C1 segment of cervical spinal cord (tissue), 14 donors: ENCODE measurements at places on chromosomes 7 and 10.

GRCh38 chr7:92293896-92294590 lies 48.3 kb downstream of the ANKIB1 start:
- no peak for DNase-seq

GRCh38 chr7:105241198-105241597 lies 147.5 kb downstream of the SRPK2 start:
- DNase-seq = no peak

GRCh38 chr10:67815571-67816059 lies 22.4 kb downstream of the DNAJC12 start:
- DNase-seq = no peak

GRCh38 chr10:75911426-75911825 lies 480.0 kb downstream of the LRMDA start:
- DNase-seq = no peak

GRCh38 chr7:38660427-38661099 lies 29.4 kb upstream of the AMPH start:
- DNase-seq = no peak

DNA sequence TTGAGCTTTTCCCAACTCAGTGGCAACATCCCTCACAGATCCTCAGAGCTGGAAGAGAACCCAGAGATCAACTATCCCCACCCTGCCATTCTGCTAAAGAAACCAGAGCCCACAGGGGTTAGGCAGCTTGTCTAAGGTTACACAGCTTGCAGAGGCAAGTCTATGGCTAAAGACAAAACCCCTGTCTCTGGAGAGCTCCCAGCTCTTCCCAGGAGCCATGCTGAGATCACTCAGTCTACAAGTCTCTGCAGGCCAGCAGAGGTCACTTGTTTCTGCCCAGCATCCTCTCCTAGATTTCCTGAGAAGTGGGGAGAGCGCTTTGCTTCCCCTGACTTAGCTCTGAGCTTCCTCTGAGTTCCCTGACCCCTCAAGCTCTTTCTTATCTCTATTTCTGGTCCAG lies 28.5 kb upstream of the LOXL4 start:
- no peak for DNase-seq

DNA sequence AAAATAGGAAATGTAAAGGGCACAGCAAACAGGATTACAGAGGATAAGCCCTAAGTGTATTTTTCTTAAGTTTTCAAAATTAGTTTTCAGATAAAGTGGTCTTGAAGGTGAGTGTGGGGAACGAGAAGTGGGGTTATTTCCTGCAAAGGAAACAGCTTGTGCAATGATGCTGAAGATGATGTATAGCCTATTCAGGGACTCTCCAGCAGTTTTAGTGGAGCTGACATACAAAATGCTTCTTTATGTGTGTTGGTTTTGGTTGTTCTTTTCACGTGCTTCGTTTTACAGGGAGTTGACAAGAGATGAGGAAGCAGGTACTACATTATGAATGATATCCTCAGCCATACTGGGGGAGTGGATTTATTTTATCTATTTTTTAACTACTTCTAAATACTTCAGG lies 20.5 kb downstream of the CASD1 start:
- no peak for DNase-seq

GRCh38 chr10:10598297-10598696 lies 419.4 kb upstream of the CELF2 start:
- no peak for DNase-seq

DNA sequence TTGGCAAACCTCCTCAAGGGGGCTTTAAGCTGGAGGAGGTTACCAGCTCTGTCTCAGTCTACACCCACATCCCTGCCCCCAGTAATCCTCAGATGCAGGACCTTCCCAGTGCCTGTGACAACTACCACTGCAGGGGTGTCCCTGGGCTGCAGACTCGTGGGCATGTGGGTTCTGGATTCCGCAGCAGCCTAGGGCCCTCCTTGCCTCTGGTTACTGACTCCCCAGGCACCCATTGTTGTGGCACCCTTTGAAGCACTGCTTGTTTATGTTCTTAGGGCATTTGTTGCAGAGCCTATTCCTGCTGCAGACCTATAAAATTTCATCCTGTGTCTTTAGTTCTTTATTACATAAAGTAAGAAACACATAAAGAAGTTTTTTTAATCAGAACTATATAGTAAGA lies 51.1 kb upstream of the GJD4 start:
- DNase-seq = no peak

DNA sequence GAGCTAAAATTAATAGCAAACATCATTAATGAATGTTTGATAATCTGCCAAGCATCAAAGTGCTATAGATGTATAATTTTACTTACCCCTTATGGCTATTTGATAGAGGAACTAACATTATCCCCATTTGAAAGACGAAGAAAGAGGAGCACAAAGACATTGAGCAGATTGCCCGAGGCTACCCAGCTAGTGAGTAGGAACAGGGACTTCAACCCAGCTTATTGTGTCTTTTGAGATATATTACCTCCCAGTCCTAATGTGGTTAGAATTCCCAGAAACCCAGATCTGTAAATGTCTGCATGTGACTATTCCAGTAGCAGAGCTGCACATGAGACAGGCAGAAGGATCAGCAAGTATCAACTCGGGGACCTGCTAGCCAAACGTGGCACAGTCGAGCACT lies 160.1 kb upstream of the AOAH start:
- DNase-seq = no peak

DNA sequence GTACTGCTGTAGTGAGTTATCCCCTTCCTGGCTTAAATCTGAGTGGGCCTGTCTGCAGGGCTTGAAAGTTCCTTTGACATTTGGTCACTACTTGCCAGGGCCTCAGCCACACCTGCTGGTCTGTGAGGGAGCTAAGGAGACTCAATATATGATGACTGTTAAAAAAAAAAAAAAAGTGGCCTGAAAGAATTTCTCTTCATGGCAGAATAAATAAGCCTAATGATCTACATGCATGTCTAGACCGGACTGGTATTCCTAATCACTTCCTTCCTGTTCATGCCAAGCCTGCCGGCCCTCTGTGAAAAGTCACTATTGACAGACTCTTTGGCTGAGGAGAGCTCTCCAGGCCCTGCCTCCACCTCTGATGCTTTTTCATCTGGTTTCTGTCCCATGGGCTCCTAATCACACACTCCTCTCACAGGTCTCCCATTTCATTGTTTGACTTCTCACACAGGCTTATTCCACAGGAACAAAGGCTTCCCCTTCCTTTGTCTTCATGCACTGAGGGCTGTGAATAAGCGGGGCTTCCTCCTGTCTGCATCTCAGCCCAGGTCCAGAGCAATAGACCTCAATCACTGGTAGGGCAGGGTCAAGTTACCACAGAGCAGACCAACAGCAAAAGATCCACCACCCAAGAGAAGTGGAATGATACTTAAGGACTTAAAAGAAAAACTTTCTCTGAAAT lies 99.1 kb upstream of the SEC61G start:
- DNase-seq = no peak

GRCh38 chr7:100010901-100011300 lies 4.5 kb upstream of the ZKSCAN1 start:
- DNase-seq = no peak

DNA sequence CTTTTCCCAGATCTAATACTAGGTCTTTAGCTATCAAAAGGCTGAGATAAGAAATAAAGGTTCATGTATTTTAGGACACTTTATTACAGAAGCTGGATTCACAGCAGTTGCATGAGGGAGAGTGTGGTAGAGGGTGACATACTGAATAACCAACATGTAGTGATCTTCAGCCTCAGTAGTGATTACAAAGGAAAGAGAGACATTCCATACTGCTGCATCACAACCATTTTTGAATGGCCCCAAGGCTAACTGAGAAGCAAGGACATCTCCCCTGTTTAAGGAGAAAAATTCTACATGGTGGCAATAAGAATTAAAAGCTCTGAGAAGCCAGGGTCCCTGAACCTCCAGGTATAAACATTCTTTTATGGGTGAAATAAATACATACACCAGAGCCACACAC lies 35.3 kb downstream of the COG5 start:
- no peak for DNase-seq

GRCh38 chr7:49927631-49928030 lies 154.2 kb downstream of the VWC2 start:
- DNase-seq = no peak

GRCh38 chr10:28842321-28842720 lies 165.0 kb downstream of the BAMBI start:
- no peak for DNase-seq

DNA sequence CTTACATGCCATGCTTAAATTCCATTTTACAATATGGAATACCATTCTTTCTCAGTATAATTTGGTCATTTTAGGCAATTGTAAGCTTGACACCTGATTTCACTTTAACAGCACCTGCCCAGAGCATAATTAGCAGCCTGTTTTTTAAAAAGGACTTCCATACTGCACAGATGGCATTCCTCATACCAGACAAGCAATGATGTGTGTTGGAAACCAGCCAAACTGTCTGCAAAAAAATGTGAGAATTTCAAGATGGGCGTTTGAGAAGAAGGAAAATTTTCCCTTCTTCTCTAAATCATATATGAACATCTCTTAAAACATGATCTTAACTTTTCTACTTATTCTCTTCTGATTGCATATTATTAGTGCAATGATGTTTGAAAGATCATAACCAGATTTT lies 40.4 kb upstream of the AGMO start:
- no peak for DNase-seq

DNA sequence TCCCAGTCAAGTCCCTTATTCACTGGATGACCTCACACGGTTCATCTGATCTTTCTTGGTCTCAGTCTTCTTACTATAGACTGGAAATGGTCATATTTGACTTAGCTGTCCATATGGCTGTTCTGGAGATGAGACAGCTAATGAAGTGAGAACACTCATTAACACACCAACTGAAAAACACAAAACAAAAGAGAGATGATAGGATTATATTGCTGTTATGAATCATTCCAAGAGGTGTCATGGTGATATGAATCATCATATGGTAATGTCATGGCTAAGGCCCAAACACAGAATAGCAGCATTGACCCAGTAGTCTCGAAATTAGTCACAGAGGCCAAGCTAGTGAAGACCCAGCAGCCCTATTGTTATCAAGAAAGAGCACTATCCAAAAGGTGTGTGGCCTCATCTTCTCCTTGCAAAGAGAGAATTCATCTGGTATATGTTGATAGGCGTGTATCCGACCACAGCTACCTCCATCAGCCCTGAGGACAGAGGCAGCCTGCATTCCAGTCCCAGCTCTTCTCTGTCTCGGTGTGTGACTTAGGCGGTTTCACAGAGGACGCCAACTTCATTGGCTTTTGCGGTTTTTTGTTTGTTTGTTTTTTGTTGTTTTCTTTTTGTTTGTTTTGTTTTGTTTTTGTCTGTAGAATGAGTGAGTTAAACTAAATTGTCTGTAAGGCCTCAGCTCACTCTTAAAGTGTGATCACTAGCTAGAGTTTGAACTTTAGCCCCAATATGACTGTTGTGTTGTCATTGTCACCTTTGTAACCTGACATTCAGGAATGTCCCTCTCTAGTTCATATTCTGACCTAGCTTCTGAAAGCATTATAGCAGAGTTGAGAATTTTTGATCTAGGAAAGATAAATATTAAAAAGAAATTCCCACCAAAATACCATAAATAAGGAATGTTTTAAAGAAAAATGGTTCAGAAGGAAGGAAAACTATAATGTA lies 97.4 kb upstream of the PDCD4 start:
- DNase-seq = no peak

DNA sequence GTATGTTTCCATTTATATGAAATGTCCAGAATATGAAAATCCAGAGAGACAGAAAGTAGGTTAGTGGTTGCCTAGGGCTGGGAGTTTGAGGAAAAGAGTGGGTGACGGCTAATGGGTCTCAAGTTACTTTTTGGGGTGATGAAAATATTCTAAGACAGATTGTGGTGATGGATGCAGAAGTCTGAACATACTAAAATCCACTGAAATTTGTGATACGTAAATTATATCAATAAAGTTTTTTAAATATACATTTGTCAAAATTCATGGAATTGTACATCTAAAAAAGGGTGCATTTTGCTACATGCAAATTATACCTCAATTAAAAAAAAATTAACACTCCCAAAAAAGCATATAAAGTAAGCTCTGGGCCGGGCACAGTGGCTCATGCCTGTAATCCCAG lies 9.4 kb downstream of the DDIT4 start:
- DNase-seq = no peak

GRCh38 chr7:30918676-30919075 lies 7.0 kb downstream of the AQP1 start:
- DNase-seq = no peak

- DNase-seq = no peak
These were observed 30.6 kb downstream of the HYCC1 start for GRCh38 chr7:22983257-22983855.

DNA sequence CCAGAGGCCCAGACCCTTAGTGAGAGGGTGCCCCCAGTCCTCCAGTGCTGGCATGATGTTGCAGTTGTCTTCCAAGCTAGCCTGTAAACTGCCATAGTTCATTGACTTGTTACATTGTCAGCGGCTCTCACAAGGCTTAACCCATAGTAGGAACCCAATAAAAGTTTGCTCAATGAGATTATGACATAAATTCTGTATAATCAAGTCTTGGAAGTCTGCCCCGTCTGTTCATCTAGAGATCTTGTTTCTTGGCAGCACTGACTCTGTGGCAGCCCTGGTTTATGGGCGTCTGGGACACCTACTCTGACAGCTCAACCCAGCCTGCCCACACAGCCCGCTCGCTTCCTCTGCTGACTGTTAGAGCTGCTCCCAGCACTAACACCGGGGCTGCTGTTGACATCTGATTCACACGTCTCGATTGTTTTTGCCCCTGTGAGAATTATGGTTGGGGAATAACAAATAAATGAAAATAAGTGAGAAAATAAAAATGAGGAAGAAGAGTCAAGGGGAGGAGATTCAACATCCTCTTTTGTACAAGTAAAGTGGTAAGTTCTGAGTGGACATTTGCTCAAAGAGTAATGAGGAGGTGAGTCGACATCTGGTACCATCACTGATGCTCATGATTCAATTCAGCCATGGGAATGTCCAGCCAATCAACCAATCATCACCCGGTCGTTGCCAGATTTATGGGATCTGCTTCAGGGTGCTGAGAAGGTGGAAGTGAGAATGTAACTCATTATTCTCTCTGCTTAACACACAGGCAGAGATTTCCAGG lies 160.8 kb downstream of the SPAG6 start:
- DNase-seq = no peak

DNA sequence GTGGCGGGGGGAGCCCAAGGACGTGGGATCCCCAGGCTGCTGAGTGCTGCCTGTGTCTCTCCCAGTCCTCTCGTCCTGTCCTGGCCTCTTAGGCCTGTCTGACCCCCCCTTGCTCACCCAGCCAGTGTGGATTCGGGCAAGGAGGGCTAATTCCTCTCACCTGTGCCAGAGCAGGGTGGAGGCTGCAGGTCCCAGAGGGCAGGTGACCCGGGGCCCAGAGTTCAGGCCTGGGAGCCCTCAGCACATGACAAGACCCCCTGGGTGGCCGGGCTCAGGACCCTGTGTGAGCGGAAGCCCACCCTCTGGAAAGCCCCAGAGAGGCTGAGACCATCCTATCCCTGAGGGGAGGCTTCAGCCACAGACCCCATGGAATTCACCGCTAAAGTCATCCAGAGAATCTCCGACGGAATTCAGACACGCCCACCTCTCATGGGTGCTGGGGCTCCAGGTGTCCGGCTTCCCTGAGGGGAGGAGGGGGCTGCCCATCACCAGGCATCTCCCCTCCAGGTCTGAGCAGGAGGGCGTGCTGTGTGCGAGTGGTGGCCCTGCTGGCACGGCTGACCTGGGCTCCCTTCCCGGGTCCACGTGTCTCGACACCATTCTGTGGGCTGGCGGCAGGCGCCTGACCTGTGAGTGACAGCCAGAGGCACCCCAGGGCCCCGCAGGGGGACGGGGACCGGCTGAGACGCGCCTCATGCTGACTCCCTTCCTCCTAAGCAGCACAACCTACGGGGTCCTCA lies 5.0 kb downstream of the KNDC1 start:
- no peak for DNase-seq

GRCh38 chr10:130607366-130607765 lies 471.2 kb downstream of the GLRX3 start:
- no peak for DNase-seq
